ENCODE measurements at places on chromosomes 13 and 19.
A peak's percentile ranks its signal among the peaks of the same experiment; 100 is the strongest.

- no peak for DNase-seq
Observed at GRCh38 chr19:16197188-16197621, 506 bp upstream of the AP1M1 start.

GRCh38 chr13:77429320-77430142 lies 102.6 kb upstream of the MYCBP2 start:
- DNase-seq, result peak; percentile 1

GRCh38 chr19:35828692-35829301 lies 16.2 kb upstream of the PRODH2 start:
- DNase-seq, result no peak

DNA sequence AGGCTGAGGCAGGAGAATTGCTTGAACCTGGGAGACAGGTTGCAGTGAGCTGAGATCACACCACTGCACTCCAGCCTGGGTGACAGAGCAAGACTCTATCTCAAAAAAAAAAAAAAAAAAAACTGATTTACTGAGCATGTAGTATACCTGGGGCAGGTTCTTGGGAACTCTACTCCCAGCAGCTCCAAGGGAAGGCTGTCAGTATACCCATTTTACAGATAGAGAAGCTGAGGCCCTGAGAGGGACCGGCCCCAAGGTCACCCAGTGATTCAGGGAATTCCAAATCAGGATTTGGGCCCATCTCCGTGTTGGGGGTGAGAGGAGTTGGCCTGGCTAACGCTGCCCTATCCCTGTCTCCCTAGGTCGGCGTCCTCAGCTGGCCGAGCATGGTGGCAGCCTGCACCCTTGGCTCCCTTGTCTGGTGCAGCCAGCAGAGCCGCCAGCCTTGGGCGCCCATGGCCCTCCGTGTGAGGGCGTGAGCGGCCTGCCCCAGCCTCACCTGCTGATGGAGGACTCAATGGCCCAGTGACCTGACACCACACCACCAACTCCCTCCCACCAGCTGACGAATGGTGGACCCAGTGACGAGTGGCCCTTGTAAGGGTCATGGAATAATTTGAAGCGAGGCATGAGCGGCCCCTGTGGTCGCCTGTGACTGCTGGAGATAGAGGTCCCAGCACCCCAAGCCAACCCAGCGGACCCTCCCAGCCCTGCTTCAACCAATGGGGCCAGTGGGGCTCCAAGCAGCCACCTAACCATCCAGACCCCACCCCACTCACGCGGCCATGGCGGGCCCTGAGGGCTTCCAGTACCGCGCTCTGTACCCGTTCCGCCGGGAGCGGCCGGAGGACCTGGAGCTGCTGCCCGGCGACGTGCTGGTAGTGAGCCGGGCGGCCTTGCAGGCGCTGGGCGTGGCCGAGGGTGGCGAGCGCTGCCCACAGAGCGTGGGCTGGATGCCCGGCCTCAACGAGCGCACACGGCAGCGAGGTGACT lies 2.4 kb downstream of the PIK3R2 start:
- DNase-seq, result no peak

DNA sequence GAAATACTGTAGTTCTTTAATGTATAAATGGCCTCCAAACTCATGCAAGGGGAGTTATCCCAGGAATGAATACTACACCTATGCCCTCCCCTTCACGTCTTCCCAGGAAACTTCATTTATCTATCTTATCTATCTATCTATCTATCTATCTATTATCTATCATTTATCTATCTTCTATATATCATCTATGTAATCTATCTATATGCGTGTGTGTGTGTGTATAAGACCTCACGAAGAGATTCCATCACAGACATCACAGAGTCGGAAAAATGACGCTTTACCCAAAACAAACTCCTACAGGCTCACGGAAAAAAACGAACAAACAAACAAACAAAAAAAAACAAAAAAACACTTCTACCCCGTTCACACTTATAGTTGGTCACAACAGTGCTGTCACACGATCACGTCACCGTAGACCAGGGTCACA lies 486 bp downstream of the ZNF529 start:
- no peak for DNase-seq

DNA sequence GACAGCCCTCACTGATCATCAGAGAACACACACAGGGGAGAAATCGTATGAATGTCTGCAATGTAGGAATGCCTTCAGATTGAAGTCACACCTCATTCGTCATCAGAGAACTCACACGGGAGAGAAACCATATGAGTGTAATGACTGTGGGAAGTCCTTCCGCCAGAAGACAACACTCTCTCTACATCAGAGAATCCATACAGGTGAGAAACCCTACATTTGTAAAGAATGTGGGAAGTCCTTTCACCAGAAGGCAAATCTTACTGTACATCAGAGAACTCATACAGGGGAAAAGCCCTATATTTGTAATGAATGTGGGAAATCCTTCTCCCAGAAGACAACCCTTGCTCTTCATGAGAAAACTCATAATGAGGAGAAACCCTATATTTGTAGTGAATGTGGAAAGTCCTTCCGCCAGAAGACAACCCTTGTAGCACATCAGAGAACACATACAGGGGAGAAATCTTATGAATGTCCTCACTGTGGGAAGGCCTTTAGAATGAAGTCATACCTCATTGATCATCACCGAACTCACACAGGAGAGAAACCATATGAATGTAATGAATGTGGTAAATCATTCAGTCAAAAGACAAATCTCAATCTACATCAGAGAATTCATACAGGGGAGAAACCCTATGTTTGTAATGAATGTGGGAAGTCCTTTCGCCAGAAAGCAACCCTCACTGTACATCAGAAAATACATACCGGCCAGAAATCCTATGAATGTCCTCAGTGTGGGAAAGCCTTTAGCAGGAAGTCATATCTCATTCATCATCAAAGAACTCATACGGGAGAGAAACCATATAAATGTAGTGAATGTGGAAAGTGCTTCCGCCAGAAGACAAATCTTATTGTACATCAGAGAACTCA lies 32.5 kb downstream of the ZNF567 start:
- no peak for DNase-seq

DNA sequence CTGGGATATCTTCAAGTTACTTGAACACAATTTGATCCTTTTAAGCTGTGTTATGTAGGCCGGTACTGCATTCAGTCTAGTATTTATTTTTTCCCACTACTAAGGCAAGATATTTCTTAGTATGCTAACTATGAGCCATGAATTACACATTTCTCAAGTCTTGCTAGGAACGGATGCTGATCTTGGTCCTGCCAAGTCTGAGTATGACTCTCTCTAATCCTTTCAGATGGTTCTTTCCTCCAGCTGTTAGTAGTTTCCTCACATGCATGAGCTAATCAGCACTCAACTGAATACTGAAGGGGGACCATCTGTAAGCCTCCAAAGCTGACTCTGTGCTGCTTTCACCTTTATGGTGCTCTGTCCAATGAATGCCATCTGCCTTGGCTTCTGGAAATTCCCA lies 460.3 kb downstream of the KCTD12 start:
- DNase-seq, result no peak

- DNase-seq, result no peak
Observed at GRCh38 chr13:60584976-60585375, 188.0 kb downstream of the TDRD3 start.

GRCh38 chr19:8331263-8331845 lies 10.1 kb downstream of the RPS28 start:
- no peak for DNase-seq

DNA sequence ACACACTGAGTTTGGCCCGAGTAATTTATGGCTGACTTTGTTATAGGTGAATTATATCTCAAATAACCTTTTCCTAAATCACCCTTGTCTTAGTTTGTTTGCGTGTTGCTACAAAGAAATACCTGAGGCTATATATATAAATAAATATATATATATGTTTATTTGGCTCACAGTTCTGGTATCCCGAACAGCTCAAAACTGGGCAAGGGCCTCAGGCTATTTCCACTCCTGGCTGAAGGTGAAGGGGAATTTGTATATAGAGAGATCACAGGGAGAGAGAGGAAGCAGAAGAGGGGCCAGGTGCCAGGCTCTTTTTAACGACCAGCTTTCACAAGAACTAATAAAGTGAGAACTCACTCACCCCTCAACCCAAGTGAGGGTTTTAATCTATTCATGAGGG lies 159.9 kb upstream of the STARD13 start:
- no peak for DNase-seq

DNA sequence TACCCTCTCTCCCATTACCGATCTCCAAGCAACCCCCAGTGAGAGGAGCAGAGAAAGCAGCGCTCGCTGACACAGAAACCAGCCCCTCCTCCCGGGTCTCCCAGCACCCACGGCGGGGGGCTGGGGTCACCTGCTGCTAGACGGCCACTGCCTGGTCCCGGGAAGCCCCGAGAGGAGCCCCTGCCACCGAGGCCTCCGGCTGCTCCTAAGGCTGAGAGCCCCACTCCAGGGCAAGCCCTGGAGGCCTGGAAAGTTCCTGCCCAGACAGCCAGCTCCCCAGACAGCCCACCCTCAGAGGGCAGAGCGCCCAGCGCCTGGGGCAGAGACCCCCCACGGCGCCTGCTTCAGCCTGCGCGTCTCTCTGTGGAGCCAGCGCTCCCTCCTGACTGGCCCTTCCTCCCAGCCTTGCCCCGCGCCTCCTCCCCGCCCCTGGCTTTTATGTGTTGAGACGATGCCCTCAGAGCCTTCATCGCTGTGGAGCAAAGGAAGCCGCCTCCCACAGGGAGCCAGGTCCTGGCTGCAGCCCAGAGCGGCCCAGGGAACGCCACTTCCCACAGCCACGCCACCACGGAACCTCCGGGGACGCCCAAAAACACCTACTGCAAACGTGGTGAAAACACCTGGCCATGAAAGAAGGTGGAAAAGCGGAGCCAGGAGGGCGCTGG lies 51.1 kb downstream of the MLLT1 start:
- DNase-seq, result no peak

GRCh38 chr13:95420501-95420900 lies 119.2 kb upstream of the ABCC4 start:
- no peak for DNase-seq

DNA sequence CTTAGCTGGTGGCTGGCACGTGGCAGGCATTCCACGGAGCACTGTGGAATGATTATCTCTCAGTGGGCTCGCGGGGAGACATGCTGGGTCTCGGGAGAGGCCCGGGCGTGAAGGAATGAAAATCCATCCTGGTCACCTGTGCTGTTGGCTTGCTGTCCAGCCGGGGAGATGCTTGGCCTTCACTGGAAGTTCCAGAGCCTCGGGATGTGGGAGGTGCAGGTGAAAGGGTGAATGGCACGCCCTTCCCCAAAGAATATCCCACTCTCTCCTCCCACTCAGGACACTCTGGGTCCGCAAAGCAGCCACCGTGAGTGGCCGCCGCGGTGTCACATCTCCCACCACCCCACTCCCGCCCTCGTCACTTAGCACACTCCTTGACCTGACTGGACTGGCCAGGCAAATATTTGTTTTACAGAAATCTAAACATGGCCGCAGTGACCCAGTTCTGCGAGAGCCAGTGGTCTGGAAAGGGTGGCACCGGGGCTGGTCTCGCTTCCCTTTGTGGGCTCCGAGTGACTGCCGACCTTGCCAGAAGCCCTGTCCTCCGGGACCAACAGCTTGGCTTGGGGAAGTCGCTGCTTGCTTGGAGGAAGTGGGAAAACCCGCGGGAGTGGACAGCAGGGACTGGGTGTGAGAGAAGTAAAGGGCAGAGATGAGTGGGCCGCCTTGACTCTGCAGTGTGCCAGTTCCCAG lies 8.0 kb downstream of the DPP9 start:
- DNase-seq, result no peak

- no peak for DNase-seq
Observed at GRCh38 chr13:35761440-35762252, 285.2 kb upstream of the MAB21L1 start.

DNA sequence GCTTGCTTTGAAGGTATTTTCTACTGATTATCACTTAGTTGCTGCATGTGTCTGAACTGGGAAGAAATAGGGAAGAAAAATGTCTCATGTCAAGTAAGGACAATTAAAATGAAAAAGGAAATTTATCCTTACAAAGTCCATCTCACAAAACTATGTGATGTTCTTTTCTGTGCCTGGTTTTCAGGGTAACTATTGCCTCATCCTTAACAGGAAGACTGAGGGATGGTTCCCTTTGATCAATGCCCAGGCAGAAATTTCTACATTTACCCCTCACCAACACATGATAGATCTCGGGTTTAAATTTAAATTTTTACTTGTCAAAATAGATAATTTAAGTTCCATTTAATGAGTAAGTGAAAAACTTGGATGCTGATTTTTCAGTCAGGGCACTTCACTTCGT lies 3.9 kb upstream of the FOXO1 start:
- DNase-seq, result no peak

- no peak for DNase-seq
Observed at GRCh38 chr19:45161738-45162607, 1.2 kb upstream of the NKPD1 start.
